Stimulated activated CD4-positive, alpha-beta T cell treated with anti-CD3 and anti-CD28 coated beads, Interleukin-12 subunit alpha, Interleukin-12 subunit beta, amount 100 ng/mL, for 4 hours (primary cell): ENCODE measurements at places on chromosomes 6 and 20.

GRCh38 chr6:163416557-163417253, 2.2 kb downstream of the QKI start:
- no peak for DNase-seq

DNA sequence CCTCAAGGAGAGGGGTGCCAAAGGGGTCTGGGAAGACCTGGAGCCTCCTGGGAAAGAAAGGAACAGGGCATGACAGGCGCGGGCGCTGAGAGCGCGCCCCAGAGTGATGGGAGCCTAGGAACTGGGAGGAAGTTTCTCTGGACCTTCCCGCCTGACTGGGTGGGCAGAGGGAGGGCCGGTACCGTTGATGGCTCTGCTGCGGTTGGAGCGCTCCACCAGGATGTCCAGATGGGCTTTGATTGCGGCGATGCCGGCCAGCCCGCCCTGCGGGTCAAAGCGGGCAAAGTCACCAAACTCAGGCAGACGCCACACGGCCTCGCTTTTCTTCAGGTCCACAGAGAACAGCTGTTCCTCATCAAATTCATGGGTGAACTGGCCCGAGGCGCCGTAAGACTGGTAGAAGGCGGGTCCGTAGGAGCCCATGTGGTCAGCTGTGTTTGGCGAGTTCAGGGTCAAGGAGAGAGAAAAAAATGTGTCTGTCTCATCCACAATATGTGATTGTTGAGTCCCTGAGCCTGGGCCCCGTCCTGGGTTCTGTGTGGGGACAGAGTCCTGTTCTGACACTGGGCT, 1.5 kb downstream of the HLA-DOA start:
- DNase-seq, result no peak

DNA sequence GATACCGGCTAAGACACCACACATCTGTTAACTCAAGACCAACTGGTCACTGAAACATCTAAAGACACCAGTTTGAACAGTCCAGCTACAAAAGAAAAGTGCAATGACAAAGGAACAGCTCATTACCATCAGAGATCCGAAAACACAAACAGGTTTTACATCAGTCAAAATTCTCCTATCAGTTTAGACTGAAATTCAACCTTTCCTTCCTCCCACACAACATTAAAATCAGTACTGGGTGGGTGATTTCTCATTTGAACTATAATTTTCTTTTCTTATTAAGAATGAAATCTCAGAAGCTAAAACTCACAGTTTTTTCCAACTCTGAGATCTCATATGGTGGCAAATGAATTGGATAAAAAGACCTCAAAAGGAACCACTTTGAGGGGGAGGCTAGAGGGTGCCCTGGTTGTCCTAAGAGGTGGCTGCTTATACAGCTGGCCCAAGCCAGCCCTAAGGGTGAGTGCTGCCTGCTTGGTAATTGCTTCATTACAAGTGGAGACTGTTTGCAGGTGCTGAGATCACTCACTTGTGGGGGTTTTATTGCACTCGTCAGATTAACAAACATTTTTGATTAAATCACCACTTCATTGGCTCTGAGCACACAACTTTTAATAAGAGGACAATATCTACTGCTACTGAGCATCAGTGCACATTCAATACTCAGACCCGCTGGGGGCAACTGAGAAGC, 4.3 kb downstream of the CCDC167 start:
- DNase-seq, result no peak

GRCh38 chr6:9360881-9361280, 925.5 kb upstream of the SLC35B3 start:
- no peak for DNase-seq

- DNase-seq, result no peak
Measured at GRCh38 chr6:67881706-67882065, 753.4 kb upstream of the ADGRB3 start.

DNA sequence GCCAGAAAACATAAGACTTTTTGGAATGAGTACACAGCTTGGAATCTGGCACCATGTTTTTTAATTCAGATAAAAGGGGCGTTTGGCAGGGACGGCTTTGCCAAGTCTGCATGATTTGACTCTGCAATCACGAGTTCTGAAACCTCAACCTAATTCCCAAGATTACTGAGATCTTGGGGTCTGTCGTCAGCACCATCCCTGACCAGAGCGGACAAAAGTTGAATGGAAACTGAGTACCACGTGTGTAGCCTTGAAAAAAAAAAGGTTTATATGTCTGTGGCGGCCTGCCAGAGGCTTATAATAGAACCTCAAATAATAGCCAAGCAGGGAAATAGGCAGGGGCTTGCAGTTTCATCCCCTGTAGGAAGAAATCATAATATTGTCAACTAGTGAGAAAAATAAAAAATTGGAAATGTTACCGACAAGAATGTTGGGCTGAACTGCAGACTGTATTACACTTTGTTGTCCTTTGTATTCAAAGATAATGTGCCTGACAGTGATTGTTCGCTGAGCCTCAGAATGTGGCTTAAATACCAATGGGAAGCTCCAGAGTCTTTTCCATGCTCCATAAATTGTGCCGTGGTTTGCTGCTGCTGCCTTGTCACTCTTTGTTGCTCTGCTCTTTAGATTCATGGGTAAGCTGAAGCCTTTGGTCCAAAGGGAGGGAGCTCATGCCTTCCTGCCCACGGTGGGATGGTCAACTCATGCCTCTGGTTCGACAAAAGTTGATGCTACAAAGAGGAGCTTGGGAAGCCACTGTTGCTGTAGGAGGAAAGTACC, 118.8 kb upstream of the ARID1B start:
- no peak for DNase-seq

DNA sequence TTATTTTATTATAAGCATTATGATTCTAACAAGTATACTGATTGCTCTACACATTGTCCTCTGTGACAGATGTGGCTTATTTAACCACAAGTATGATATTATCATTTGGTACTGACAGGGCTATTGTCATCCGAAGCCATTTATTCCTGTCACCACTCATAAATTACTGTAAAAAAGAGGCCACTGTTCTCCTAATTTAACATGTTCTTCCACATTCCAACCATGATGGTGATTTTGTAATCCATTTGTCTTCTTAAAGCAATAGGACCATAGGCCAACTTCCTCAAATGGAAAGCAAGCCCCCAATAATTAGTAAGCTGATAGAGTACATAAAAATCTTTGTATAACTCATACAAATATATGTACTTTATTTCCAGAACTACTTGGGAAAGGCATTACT, 50.6 kb downstream of the FUT9 start:
- no peak for DNase-seq

GRCh38 chr6:140181876-140182275, 807.4 kb upstream of the CITED2 start:
- no peak for DNase-seq

GRCh38 chr6:24775520-24776058, 852 bp downstream of the GMNN start:
- no peak for DNase-seq

GRCh38 chr6:169775321-169775720, 23.9 kb downstream of the ERMARD start:
- DNase-seq, result no peak

DNA sequence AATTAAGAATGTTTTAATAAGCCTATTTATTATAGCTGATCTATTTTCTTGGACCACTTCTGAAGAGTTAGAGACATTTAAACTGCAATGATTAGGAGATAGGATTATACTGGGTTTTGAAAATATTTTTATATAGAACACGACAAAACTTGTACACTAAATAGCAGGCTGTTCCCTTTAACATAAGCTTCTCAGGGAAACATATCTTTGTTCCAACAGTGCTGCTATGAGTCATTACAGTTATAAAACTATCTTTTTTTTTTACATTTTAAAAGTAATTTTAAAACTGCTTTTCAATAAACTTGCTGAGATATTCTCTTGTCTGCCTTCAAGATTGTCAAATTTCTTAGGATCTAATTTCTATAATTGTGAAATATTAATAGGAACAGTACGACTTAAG, 389.1 kb downstream of the ARHGAP18 start:
- no peak for DNase-seq

- DNase-seq, result no peak
Measured at GRCh38 chr6:115067690-115068447, 725.0 kb upstream of the HS3ST5 start.

GRCh38 chr6:99119109-99120031, 171.6 kb upstream of the FBXL4 start:
- no peak for DNase-seq

GRCh38 chr6:140078561-140079125, 704.2 kb upstream of the CITED2 start:
- no peak for DNase-seq

- no peak for DNase-seq
Measured at GRCh38 chr20:14721926-14722452, 384.6 kb upstream of the FLRT3 start.

DNA sequence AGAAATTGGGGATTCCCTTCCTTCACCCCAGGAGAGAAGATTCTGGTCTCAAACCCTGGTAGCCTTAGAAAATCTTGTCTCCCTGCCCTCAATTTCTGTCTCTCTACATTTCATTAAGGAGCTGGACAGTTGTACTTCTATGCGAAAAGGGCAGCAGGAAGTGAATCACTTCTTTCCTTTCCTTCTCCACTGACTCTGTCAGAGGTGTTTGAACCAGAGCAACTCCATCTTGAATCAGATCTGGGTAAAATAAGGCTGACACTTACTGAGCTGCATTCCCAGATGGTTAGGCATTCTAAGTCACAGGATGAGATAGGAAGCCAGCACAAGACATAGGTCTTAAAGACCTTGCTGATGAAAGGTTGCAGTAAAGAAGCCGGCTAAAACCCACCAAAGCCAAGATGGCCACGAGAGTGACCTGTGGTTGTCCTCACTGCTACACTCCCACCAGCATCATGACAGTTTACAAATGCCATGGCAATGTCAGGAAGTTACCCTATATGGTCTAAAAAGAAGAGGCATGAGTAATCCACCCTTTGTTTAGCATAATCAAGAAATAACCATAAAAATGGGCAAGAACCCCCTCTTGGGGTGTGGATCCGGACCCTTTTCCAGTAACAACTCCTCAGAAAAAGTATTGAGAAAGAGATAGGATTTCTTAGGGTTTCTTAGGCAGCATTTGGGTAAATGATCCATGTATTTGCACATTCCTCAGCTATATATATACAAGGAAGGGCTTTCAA, 95.8 kb upstream of the PLCB4 start:
- no peak for DNase-seq

DNA sequence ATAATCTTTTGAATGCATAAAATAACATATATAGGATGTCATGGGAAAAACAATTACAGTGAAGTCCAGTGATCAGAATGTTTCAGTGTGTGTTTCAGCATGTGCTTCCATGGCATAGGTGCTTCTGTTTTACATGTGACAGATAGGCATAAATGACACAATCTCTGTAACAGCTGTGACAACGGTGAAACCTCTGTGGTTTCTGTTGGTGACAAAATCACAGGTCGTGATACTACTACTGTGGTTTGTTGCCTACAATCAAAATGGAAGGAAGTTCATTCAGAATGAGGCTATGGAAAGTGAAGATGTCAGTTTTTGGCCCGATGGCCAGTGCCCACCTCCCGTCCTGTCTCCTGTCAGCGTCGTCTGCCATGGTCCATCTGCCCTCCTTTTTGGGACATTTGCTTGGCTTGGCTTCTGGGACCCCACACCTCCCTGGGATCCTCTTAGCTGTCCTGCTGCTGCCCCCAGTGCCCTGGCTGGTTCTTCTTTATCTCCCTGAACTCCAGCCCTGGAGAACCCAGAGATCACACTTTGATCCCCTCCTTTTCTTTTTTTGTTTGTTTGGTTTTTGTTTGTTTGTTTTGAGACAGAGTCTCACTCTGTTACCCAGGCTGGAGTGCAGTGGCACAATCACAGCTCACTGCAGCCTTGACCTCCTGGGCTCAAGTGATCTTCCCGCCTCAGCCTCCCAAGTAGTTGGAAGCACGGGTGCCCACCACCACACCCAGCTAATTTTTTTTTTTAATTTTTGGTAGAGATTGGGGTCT, 79.3 kb upstream of the NAA20 start:
- no peak for DNase-seq

GRCh38 chr20:20085812-20086211, 33.5 kb downstream of the CFAP61 start:
- DNase-seq, result no peak

- DNase-seq, result no peak
Measured at GRCh38 chr6:138378463-138378862, 758 bp downstream of the SMIM28 start.

- DNase-seq, result no peak
Measured at GRCh38 chr6:21679761-21680265, 86.3 kb downstream of the SOX4 start.

DNA sequence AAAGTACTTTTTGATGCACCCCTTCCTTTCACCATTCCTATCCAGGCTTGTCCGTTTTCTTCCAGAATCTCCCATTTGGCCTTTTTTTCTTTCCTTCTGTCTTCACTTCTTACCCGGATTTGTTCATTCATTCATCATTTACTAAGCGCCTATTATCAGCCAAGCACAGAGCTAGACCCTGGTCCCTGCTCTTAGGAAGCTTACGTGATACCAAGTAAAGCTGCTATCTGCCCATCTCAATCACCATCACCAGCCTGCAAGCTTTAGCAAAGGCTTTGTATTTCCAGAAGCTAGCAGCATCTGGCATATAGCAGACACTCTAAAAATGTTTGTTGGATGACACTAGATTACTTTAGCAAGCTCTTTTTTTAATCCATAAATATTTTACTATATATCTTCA, 4.8 kb downstream of the NDRG3 start:
- no peak for DNase-seq

DNA sequence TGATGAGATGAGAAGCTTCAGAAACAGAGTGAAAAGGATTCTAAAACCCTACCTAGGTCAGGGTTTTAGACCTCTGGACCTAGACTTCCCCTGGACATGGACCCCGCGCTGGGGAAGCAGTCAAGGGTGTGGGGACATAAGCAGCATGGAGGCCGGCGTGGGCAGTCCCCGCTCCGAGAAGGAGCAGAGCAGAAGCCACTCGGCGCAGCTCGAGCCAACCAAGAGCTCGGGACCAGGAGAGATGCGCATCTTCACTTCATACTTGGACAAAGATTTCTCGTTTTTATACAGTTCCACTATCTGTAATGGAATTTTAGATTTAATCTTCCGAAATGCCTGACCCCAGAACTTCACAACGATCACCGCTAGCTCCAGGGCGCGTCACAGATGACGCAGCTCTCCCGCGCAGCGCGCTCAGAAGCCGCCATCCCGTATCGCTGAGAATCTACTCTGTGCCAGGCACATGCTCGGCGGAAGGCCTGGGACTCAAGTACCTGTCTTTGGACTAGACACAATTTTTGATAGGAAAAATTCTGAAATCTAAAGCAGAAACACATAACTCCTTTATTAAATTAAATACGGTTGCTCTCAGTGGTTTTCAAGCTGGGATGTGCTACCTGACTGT, 60.3 kb downstream of the WDR27 start:
- DNase-seq, result no peak
